ENCODE measurements at places on chromosomes 3 and 15.

- DNase-seq = peak; percentile 48
Observed at GRCh38 chr3:113495035-113495434, 19.9 kb downstream of the SPICE1 start.

GRCh38 chr3:126358816-126359181 is 1.6 kb upstream of the KLF15 start:
- DNase-seq = no peak

DNA sequence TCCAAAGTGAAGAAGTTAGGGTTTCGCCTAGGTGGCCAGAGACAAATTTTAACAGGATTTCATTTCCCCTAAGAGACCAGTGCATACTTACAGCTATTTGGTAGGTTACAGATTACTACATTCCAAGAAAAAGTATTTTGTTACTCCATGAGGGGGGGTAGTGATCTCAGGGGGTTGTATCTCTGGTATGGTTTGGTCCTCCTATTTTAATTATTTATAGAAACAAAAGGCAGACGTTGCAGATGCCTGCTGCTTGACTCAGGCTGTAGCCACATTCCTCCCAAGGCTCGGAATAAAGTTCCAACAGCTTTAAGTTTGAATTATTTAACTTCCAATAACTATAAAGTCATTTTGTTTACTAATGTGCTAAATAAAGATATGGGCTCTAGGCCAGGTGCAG is 1.3 kb upstream of the TRIM59 start:
- DNase-seq = no peak

DNA sequence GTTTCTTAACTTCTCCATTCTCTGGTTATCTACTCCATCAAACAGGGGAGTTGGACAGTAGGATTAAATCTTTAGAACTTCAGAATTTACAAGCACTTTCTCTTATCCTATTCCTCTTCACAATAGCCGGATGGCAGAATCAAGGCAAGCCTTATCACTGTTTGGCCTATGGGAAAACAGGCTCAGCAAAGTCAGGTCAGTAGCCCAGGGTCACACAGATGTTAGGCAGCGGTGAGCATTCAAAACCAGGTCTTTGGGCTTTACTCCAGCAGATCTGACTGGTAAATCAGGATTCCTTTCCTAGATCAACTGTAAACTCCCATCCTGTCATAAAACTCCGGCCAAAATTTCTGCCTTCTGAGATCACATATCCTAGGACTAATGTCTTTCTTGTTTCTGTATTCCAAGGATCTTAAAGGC is 258.4 kb downstream of the OPA1 start:
- DNase-seq = no peak

DNA sequence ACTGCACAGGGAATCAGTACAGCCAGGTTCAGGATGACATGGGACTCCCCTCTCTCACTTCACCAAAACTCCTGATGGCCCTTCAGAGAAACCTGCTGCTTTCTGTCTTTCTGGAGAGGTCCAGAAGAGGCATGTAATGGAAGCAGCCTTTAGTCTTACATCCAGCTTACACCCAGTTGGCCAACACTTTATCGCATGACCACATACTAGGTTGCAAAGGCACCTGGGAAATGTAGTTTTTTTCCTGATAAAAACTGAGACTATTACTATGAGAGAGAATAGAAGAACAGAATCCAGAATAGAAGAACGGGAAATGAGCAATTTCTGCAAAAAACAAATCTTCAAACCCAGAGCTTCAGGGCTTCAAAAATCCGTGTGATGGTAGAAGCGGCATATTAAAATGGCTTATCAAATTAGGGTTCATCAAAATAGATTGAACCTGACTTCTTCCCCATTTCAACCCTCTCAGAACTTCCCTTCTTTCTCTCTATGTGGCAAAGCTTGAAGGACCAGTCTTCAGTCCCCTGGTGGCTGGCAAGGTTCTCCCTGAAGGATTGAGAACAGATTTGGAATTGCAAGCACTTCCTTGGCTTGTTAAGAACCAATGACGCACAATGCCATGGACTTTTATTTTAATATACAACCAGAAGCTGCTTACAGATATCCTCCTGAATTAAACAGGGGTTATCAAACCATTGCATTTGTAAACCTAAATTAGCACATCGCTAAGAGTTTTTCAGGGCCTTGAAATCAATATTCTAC is 34.4 kb downstream of the CORO2B start:
- DNase-seq = no peak

DNA sequence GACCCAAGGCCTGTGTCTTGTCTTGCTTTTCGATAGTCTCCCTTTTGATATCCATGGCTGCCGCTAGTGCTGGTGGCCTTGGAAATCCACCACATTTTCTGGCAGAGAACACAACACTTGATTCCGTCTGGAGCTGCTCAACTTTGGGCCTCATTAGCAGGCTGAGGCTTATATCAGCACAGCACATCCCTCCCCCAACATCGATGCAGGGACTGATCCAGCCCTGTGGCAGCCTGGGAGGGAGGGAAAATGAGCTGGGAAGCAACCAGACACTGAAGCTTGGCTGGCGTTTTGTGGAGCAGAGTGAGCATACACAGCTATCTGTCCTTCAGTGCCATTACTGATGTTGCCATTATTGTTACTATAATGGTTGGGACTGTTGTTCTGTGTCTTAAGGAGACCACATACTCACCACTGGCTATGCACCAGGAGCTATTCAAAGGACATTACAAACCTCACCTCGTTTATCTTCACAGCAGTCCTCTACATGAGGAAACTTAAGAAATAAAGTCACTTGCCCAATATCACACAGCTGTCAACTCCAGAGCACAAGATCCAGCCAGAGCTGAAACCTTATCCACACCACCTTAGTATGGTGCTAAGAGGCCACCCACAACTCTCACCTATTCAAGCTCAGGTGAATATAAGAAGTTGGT is 102.9 kb downstream of the SUCLG2 start:
- no peak for DNase-seq

DNA sequence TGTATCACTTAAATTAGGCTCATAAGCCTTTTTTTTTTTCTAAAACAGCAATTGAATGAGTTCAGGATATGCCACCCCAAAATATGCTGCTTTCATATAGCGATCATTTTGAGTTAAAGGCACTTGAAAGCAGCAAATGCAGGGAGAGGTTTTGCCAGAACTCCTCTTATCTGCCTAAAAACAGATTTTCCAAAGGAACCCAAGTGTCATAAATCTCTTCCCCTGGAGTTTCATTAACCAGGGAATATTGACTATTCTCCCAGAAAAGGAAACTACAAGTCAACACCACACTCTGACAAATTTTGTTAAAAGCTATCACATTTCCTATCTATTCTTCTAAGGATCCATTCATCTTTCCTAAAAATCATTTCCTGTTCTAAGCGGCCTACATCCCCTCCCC is 11.3 kb downstream of the DNAAF4 start:
- DNase-seq = no peak

DNA sequence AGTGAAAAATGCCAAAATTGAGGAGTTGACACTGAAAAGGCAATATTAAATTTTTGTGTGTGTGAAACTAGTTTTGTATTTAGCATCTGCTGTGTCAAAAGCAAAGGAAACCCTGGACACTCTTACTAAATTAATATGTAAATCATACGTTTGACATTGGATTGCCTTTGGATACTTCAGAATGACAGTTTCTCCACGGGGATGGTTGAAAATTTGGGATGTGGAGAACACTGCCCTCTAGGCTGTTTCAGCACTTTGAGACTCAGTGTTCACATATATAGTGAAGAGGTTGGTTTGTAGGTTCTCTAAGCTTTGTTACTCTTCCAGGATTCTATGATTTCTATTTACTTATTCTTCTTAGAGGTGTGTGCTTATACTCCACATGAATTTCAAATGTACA is 3.0 kb downstream of the ROBO2 start:
- no peak for DNase-seq

DNA sequence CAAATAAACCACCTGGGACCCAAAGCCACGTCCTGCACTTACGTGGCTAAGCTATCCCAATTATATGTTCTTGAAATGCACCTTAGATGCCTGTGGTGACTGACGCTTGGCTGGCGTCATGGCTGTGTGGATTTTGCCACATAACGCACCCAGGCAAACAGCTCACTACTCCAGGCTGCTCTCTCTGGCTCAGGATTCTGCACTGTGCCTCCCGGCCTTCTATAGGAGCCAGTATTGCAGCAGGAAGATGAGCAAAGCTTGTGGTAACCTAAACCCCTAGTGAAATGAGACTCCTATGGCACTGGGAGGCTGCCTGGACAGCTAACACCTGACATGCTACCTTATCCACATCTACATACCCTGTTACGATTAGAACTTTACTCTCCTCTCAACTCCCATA is 179.3 kb downstream of the THRB start:
- DNase-seq = no peak

Data from CD8-positive, alpha-beta T cell (primary cell).